ENCODE measurements at places on chromosomes 2 and 18.

DNA sequence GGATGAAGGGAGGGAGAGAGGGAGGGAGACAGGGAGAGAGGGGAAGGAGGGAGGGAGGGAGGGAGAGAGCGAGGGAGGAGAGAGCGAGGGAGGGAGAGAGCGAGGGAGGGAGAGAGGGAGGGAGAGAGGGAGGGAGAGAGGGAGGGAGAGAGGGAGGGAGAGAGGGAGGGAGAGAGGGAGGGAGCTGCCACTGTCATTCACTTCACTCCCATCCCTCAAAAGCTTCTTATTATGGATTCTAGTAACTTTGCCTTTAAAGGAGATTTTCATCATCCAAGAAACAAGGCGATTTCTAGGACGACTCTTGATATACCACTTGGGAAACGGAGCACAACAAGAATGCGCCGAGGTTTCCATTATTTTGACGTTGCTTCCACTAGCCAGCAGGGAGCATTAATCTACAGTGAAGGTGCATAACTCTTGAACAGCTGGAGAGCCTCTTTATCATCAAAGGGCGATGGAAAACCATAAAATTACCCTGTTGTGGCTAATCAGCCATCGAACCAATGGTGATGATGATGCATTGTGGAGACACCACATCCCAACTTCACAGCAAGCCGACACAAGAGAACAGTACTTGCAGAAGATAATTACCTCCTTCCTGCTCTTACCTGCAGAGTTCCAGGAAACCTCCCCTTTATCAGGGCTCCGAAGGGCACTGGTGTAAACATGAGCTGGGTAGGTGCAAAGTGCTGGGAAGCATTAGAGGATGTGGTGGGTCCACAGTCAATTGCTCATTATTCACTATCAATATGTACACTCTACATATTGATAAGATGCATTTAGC, 130.5 kb downstream of the EIPR1 start:
- no peak for DNase-seq

- no peak for DNase-seq
Measured at GRCh38 chr2:212237350-212238095, 301.1 kb downstream of the ERBB4 start.

- DNase-seq, result no peak
Measured at GRCh38 chr2:180962727-180963314, 17.6 kb upstream of the UBE2E3 start.

DNA sequence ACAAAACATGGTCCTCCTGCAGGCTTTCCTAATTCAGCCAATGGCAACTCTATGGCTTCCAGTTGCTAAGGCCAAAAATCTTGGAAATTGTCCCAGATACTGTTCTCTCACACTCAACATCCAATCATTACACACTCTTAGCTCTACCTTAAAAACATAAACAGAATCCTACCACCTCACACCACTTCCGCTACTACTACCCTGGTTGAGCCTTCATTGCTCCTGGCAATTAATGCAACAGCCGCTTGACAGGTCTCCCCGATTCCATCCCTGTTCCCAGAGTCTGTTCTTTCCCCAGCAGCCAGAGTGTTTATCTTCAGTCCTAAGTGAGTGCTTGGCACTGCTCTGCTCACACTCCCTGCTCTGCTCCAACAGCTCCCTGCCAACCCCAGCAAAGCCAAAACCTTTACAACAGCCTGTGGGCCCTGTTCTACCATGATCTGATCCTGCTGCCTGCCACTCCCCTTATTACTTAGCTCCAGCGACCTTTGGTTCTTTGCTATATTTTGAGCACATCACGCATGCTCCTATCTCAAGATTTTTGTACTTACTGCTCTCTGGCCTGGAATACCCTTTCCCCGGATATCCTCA, 67.5 kb upstream of the AMMECR1L start:
- no peak for DNase-seq

DNA sequence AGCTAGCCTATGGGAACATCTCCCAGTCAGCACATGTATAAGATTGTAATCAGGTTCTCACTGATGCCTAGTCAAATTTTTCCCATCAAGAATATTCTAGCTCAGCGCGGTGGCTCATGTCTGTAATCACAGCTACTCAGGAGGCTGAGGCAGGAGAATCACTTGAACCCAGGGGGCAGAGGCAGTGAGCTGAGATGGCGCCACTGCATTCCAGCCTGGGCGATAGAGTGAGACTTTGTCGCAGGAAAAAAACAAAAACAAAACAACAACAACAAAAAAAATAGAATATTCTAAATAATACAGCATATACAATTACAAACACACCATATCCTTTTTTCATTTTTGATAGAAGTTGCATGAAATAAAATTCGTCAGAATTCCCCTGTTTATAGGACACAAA, 67.5 kb upstream of the MYCN start:
- no peak for DNase-seq

GRCh38 chr2:227164763-227165291, 403 bp downstream of the COL4A3 start:
- peak; percentile 55 for DNase-seq

DNA sequence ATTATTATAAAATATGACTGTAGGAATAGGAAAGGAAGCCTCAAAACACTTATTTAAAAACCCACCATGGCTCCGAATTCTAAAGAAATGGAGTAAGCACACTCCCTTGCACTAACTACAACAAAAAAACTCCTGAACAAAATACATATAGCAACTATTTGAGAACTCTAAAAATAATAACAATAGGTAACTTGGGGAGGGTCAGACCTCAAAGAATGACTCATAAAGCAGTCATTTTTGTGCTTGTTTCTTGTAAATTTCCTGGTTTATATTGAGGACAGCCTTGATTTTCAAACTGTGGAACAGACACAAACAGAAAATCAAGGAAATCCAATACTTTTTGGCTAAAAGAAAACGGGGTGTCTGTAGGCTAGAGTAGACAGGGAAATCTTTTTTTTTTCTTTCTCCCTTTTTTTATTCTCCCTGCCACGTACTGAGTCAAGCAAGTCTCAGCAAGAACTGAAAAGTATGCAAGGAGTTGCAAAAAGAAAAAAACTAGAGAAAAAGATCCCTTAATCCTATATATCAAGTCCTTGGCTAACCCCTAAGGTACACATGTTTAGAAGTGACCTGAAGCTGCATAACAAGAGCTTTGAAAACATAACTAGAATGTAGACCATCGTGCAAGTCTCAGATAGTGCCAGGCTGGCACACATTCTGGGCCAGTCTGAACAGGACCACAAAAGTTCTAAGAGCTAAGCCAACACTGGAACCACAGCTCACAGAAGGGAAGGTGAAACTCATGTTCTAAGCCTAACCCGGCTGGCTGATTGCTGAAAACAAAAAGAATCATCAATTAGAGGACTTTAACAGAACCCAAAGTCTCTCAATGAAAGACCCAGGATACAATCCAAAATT, 403.1 kb upstream of the LYPD1 start:
- DNase-seq, result no peak

GRCh38 chr2:78734221-78734620, 291.3 kb upstream of the REG3G start:
- no peak for DNase-seq

DNA sequence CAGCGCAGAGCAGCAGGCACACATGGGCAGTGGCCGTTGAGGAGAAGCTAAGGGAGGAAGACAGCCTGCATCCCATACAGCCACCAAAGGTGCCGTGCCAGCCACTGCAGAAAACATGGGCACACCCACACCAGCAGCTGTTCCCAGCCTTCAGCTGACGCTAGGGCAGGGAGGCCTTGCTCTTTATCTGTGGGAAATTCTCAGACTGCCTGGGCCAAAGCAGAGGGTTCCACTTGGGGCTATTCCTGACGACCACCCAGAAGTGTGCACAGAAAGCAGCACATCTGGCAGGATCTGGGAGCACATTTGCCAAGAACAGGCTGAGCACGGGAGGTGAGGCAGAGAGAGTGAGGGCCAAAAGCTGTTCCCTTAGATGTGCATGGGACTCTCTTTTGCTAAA, 101.3 kb upstream of the SOX11 start:
- DNase-seq, result no peak

GRCh38 chr2:65128297-65129190, 1.4 kb downstream of the RAB1A start:
- peak; percentile 14 for DNase-seq

- DNase-seq, result no peak
Measured at GRCh38 chr18:59715966-59716369, 18.7 kb upstream of the CCBE1 start.

- DNase-seq, result no peak
Measured at GRCh38 chr18:58867281-58867961, 2.7 kb downstream of the ZNF532 start.

- no peak for DNase-seq
Measured at GRCh38 chr2:43274055-43274454, 47.6 kb upstream of the ZFP36L2 start.

- no peak for DNase-seq
Measured at GRCh38 chr2:237455764-237456163, 31.3 kb upstream of the MLPH start.

DNA sequence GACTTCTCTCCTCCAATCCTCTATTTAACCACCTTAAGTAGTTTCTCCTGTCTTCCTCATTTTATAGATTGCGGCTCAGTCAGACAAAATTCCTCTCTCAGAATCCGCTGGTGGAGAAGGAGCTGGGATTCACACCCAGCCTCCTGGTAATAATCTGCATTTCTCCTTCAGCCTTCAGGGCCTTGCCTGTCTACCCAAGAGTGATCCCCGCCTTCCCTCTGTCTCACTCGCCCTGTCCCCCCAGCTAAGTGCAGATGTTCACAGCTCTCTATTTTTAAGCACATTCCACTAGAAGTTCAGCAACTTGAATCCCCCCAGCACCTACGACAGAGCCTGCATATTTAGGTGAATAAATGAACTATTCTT, 212.5 kb upstream of the HAAO start:
- DNase-seq, result no peak

- DNase-seq, result no peak
Measured at GRCh38 chr2:225999692-226000091, 600.2 kb downstream of the NYAP2 start.

DNA sequence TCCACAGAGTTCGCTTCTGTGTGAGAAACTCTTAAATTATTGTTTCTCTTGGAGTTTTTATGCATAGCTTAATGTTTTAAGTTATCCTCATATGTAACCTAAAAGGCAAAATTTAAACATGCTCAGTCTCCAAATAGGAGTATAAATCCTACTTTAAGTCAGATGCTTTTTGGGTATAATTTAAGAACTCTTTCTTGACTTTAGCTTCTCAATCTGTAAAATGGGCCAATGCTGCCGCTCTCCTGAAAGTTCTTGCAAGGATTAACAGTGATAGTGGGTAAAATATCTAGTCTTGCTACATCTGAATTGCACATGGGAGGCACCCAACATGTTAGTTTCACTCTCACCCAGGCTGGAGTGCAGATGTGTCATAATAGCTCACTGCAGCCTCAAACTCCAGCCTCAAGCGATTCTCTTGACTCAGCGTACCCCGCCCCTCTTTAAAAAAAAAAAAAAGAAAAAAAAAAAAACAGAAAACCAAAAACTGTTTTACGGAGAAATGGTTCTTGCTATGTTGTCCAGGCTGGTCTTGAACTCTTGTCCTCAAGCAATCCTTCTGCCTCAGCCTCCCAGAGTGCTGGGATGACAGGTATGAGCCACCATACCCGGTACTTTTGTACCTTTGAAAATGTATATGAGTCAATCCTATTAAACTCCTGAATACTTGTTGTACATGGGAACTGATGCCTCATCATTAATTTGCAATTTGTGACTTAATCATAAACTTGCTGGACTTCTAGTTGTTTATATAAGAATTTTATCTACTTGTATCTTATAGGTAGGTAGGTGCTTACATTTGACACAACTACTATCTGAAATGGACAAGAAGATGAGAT, 1.8 kb downstream of the FBXO48 start:
- peak; percentile 88 for DNase-seq

- DNase-seq, result no peak
Measured at GRCh38 chr2:136098441-136098840, 19.5 kb downstream of the CXCR4 start.

GRCh38 chr2:77713412-77713811, 191.2 kb upstream of the LRRTM4 start:
- no peak for DNase-seq

- DNase-seq, result no peak
Measured at GRCh38 chr2:30757749-30758148, 49.5 kb downstream of the CAPN13 start.

DNA sequence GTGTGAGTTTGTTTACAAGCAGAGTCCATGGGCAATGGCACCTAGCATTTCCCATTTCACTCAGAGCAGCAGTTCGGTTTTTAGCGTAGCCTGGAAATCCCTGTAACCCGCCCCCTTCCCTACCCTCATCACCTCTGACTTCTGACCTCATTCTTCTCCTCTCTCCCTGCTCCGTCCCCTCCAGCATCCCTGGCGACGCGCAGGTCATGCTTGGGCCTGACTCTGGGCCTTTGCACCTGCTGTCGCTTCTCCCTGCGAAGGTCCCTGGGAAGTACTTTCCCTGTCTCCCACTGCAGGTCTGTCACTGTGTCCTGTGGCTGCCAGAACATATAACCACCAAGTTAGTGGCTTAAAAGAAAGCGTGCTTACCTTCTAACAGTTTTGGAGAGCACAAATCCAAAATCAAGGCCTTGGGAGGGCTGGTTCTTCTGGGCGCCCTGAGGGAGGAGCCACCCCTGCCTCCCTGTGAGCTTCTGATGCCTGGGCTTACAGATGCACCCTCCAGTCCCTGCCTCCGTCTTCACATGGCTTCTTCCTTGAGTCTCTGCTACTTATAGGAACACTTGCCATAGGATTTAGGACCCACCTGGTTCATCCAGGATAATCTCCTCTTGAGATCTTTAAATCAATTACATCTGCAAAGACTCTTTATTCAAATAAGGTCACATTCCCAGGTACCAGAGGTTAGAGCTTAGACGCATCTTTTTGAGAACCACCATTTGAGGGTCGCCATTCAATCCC, 8.1 kb upstream of the RAB17 start:
- no peak for DNase-seq

DNA sequence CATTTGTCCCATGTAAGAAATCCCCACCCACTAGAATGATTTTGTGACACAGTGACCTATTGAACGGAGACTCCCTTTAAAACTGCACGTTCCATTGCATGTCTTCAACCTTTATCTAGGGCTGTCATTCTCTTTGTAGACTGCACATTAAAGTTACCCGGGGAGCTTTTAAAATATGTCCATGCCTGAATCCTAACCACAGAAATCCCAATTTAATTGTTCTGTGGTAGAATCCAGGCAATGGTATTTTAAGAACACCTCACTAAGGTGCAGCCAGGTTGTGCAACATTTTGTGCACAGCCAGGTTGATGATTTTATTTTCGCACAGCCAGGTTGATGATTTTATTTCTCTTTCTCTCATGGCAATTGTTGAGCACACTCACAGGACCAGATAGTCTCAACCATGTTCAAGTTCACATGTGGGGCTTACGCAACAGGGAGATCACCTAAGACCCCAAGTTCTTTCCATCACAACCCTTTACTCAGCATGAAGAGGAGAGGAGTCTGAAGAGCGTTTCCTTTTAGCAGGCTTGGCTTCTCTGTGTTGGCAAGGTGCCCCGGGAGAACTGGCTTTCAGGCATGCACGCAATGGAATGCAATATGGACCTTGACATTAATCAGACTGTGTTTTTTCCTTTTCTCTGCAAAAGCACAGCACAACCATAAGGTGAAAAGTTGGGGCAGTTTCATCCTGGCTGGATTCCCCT, 467.3 kb upstream of the ETAA1 start:
- DNase-seq, result no peak

DNA sequence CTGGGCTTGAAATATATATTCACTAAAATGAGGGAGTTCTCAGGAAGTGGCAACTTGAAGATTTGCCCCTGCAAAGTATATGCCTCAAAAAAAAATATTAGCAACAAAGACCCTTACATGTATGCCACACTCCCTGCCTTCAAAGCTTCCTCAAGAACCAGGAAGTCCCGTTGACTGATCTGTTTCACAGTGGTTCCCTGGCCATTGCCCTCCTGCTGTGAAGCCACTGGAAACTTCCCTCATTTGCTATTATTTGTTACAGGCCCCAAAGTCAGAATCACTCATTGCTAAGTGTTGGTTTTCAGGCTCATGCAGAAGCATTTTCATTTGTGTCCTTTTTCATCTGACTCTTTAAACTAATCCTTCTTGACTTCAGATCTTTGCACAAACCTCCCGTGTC, 421.5 kb downstream of the ZNF521 start:
- no peak for DNase-seq

Data from activated CD4-positive, alpha-beta T cell treated with anti-CD3 and anti-CD28 coated beads, Interleukin-10, Interleukin-2, amounts not matched to agents 100 ng/mL and 50 ng/mL, durations not matched to agents 16 hours and 8 hours (primary cell).